ENCODE measurements at places on chromosomes 12 and 14.

DNA sequence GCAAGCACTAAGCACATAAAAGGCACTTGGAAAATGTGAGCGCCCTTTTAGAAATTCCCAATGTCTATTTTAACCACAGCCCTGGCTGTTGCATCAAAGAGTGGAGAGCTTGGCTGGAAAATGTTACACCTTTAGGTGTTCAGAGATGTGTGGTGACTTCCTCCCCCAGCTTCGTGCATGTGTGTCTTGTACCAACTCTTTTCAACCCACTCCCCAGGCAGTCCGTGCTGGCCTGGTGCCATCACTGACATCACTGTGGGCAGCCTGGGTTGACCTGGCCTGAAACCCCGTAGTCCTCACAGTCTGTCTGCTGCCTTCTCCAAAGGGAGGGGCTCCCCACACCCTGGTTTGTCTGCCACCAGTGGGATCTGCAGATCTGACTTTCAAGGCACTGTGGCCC is 101.8 kb downstream of the SCARB1 start:
- DNase-seq: no peak

DNA sequence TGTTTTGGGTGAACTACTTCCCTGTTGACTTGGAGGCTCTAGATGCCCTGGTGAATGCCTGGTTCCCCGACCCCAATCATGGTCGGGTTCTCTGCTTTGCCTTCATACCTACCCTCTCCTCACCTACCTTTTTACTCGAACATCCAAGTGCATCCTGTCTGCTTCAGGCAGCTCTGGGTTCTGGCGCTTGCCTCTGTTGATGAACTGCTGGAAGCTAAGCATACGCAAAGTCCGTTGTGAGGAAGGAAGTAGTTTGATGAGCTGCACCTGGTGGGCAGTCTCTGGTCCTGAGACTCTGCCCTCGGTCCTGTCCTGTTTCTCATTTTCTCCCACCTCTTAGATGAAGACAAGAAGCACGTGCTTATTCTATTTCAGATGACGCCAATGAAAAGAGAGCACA is 13.6 kb downstream of the KCNH3 start:
- DNase-seq: no peak

- DNase-seq: no peak
Observed at GRCh38 chr12:72272091-72272661, at the start of gene TRHDE. TSS of gene TRHDE (plus strand) at chr12:72272370. CDS start at chr12:72272644, 274 bp downstream.

DNA sequence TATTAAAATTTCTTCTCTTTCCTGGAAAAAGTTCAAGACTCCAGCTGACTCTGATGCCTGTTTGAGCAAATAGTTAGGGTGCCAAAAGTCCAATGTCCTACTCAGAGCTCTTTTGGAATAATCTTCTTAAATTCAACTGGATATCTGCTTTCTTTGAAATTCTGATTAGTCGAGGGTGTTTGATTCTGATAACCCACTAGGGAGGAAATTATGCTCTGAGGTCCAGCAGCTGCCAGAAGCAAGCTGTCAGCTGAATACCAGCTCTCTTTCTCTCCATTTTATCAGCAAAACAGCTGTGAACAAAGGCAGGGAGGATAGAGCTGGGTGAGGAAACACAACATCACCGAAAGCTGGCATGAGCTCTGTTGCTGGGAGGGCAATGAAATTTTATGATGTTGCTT is 141.5 kb downstream of the CAND1 start:
- no peak for DNase-seq

DNA sequence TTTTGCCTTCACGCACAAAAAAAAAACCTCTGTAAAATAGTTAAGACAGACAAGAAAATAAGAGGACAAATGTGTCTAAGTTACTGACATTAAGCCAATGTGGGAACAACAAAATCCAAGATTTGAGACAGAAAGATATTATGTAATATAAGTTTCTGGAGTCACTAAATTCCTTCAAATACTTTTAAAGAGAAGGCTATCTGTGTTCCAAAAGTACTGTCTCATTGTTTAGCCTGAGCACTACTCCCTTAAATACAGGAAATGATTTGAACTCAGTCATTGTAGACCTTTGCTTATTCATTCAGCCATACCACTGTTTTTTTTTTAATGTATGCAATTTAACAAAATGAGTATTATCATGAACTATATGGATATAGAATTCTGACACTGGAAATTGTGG is 82.7 kb upstream of the KITLG start:
- DNase-seq: no peak

DNA sequence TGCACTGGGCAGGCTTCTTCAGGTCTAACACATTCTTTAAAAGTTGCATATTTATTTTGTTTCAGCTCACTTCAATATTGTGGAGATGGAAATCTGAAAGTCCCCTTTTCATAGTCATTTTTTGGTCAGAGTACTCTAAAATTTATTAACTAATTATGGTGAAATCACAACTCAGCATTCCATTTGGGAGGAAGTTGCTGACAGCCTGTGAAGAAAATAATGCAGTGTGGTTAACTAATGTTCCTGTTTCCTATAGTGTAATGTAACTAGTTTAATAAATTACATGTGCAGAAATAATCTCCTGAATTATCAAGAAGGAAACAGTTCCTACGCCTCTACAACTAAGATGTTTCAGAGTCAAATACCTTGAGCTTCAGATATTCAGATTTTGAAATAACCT is 17.1 kb downstream of the LRFN5 start:
- DNase-seq: no peak

GRCh38 chr14:94936401-94936892 is 166.5 kb upstream of the GSC start:
- DNase-seq: no peak

DNA sequence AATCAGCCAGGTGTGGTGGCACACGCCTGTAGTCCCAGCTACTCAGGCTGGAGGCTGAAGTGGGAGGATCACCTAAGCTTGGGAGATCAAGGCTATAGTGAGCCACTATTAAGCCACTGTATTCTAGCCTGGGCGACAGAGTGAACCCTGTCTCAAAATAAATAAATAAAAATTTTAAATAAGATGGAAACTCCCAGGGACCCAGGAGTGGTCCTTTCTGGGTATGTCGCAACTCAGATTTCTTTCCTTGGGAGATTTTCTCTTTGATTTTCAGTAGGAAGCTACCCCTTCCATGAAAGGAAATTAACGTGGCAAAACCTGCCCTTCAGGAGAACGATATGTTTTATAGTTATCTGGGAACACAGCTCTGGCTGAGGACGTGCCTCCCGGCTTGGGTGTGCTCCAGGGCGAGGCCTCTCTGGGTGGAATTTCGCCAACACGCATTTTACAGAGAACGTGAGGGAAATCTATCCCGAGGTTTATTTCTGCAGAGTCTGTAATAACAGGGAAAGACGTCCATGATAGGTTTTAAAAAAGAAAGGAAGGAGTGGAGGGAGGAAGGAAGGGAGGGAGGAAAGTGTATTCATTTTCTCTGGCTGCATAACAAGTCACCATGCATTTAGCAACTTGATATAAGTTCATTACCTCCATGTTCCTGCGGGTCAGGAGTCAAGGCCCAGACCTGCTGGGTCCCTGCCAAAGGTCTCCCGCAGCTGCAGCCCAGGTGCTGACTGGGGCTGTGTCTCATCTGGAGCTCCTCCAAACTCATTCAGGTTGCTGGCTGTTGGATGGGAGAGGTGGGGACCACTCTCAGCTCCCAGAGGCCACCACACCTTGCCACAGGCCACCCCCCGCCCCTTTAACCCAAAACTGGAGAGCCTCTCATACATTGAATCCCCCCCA is 80.6 kb upstream of the GSC start:
- no peak for DNase-seq

DNA sequence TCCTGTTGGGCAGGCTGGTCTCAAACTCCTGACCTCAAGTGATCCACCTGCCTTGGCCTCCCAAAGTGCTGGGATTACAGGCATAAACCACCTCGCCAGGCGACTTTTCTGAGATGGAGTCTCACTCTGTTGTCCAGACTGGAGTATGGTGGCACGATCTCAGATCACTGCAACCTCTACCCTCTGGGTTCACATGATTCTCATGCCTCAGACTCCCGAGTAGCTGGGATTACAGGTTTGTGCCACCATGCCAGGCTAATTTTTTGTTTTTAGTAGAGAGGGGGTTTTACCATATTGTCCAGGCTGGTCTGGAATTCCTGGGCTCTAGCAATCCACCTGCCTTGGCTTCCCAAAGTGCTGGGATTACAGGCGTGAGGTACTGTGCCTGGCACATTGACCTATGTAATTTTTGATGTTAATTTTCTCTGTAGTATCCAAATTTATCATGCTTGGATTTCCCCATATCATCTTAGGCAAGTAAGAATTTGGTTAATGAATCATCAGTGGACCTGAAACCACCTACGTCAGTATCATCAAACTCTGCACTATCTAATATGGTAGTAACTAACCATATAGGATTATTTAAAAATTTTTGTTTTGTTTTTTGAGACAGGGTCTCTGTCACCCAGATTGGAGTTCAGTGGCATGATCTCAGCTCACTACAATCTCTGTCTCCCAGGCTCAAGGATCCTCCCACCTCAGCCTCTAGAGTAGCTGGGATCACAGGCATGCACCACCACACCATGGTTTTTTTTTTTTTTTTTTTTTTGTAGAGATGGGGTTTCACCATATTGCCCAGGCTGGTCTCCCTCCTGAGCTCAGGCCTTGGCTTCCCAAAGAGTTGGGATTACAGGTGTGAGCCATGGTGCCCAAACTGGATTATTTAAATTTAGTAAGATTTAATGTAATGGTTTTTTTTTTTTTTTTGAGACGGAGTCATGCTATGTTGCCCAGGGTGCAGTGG is 11.9 kb upstream of the ATP5F1B start:
- DNase-seq: no peak

DNA sequence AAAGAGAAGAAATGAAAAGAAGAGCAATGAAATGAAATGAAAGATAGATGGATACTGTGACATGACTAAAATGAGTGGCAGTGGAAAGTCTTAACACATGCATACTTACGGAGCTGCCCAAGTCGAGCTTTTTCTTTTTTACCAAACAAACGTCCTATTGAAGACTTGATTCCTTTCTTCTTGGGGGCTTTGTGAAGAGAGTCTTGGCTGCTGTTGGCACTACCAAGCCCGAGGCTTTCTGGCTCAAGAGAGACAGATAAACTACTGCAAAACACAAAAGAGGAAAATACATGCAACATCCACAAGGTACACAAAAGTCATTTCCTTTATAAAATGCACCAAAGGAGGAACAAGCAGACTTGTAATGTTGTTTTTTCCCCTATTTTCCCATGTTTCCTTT is 261.2 kb downstream of the ACSS3 start:
- no peak for DNase-seq

- no peak for DNase-seq
Observed at GRCh38 chr14:85221832-85222231, 308.1 kb upstream of the FLRT2 start.

GRCh38 chr14:89851106-89851505 is 103.4 kb downstream of the EFCAB11 start:
- no peak for DNase-seq

DNA sequence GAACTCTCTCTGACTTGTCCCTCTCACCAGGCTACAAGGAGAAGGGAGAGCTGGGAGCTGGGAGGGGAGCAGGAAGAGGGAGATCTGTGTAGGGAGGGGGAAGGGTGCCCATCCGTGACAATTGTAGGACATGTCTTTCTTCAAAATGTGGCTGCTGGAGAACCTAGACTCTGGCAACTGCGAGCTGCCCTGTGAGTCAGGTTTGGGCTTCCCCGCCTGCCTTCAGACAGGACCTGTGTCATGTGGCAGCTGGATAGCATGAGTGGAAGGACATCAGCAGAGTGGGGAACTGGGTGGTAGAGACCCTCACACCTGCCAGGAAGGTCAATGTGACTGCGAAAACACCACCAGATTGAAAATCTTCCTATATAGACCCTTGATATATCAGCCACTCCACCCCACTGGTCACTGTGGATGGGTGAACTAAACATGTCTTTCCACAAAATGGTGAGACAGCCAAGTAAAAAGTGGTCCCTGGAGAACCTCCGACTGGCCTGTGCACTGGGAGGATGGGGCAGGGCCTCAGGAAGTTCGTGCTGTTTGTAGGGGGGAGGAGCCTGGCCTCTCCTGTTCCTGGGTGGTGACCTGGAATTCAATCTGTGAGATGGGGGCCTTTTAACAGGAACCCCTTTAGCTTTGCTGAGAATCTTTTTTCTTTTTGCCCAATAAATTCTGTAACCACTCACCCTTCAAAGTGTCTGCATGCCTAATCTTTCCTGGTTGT is 62.2 kb upstream of the CAPRIN2 start:
- DNase-seq: no peak

DNA sequence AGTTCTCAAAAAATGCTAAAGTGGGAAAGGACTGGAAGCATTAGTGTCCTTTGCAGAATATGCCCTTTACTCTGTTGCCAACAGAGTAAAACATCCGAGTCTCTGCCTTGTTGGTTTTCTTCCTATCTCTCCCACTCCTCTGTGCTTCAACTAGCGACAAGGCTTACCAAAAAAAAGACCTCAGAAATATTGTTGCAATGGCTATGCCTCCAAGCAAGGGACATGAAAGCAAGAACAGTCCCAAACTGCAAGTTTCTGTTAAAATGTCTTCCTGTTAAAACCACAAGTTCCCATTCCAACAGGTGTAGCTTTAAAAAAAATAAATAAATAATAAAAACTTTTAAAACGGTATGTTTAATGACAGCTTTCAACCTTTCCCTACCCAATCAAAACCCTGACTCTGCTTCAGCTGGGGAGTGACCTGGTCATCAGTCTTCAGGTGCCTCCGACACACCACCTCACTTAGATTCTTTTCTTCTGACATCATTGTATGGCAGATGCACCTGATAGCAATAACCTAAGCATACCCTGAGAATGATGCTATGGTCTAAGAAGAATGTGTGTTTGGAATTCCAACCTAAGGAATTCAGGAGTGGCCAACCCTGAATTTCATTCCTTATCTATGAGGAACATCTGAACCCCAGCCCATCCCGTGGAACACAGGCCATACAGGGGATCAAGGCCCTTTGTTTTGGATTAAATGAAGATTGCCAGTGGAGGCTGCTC is 81.0 kb downstream of the RPS29 start:
- peak; percentile 18 for DNase-seq

DNA sequence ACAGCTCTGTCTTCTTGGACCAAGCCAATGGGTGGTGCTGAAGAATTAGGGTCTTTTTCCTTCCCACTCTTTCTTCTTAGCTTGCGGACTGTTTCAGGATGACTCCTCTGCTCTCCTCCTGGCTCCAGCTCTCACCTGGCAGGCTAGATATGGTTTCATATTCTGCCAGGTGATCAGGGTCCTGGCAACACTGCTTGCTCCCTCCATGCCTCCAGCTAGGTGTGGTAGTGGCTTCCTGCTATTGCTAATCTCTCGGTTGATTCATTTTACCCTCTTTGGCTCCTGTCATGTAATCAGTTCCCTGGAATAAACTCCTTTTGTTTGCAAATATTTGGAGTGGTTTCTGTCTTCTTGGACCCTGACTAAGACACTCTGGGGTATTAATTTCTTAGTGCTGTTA is 4.3 kb upstream of the GZMH start:
- no peak for DNase-seq

GRCh38 chr12:106078358-106079010 is 60.3 kb downstream of the NUAK1 start:
- DNase-seq: no peak
